ENCODE measurements at places on chromosomes 2 and 18. TPM values are rescaled to one million over a fixed set of nuclear protein-coding genes. Genes with fewer than 3 reads are reported as not detected.

GRCh38 chr2:189191766-189192165 is 12.2 kb upstream of the COL5A2 start:
- no peak overlapping the region for H3K27ac ChIP-seq
- H3K4me1 ChIP-seq, result no peaks in the 10 kb centered on the region
- no peaks in the 10 kb centered on the region for H3K27me3 ChIP-seq
- DNase-seq, result no peak

OTOF gene
- 0.32 TPM for total RNA-seq

DNA sequence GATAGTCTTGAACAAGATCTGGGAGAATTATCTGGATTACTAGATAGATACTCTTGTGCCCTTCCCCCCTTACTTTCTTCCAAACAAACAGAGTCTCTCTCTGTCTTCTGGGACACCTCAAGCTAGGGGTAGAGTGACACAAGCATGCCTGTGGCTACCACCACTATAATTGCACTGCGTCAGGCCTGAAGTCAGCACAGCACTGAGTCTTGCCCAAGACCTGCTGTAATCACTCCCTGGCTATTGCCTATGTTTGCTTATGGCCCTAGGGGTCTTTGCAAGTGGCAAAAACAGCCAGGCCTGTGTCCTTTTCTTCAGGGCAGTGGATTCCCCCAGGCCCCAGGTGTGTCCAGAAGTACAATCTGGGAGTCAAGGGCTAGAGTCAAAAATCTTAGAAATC is 106.6 kb downstream of the SLC5A7 start:
- DNase-seq, result no peak
- no peak overlapping the region for H3K27ac ChIP-seq
- H3K36me3 ChIP-seq, result no peaks in the 10 kb centered on the region
- no peaks in the 10 kb centered on the region for H3K27me3 ChIP-seq
- no peaks in the 10 kb centered on the region for H3K4me1 ChIP-seq
- no peak overlapping the region for H3K4me3 ChIP-seq

KIAA2012 gene
- total RNA-seq, result not detected

- no peaks in the 10 kb centered on the region for H3K4me1 ChIP-seq
- no peaks in the 10 kb centered on the region for H3K27me3 ChIP-seq
- H3K27ac ChIP-seq, result no peak overlapping the region
- H3K4me3 ChIP-seq, result no peak overlapping the region
These were observed 40.3 kb upstream of the TEX51 start for GRCh38 chr2:126858436-126858835.

- no peak for DNase-seq
- H3K27me3 ChIP-seq, result no peaks in the 10 kb centered on the region
- no peaks in the 10 kb centered on the region for H3K4me1 ChIP-seq
- no peak overlapping the region for H3K4me3 ChIP-seq
These were observed 259.9 kb upstream of the MYT1L start for GRCh38 chr2:2590841-2591541.

GRCh38 chr2:29314816-29315571 is 199.8 kb downstream of the CLIP4 start:
- no peak for DNase-seq
- H3K4me3 ChIP-seq, result no peak overlapping the region
- H3K36me3 ChIP-seq, result no peaks in the 10 kb centered on the region

NFE2L2 gene
- 63.8 TPM for total RNA-seq

- no peak for DNase-seq
- no peaks in the 10 kb centered on the region for H3K27me3 ChIP-seq
- no peaks in the 10 kb centered on the region for H3K36me3 ChIP-seq
- H3K27ac ChIP-seq, result no peak overlapping the region
- no peak overlapping the region for H3K4me3 ChIP-seq
These were observed 341.6 kb upstream of the CDH7 start for GRCh38 chr18:65409261-65409660.

DNA sequence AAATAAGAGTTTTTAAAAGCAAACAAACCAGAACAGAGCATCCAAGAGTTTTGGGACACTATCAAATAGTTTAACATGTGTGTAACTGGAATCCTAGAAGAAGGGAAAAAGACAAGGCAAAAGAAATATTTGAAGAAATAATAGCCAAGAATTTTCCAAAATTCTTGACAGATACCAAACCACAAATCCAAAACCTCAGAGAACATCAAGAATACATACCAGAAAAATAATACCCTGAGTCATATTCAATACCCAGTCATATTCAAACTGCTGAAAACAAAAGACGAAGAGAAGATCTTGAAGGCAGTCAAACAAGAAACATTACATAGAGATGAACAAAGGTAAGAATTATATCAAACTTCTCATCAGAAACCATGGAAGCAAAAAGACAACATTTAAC is 22.9 kb downstream of the INO80C start:
- H3K4me3 ChIP-seq, result no peak overlapping the region
- DNase-seq, result no peak
- no peaks in the 10 kb centered on the region for H3K4me1 ChIP-seq

- no peaks in the 10 kb centered on the region for H3K27me3 ChIP-seq
- DNase-seq, result no peak
- no peak overlapping the region for H3K4me3 ChIP-seq
These were observed 120.2 kb upstream of the ZNF516 start for GRCh38 chr18:76615065-76615733.

GRCh38 chr2:217182926-217183325 is 323.1 kb upstream of the TNP1 start:
- H3K36me3 ChIP-seq, result no peaks in the 10 kb centered on the region
- H3K4me3 ChIP-seq, result no peak overlapping the region
- no peaks in the 10 kb centered on the region for H3K4me1 ChIP-seq
